ENCODE measurements at places on chromosomes 1 and 21.

GRCh38 chr1:19654386-19654785, 10.3 kb downstream of the NBL1 start:
- DNase-seq, result no peak

GRCh38 chr1:7108251-7108650, 323.0 kb downstream of the CAMTA1 start:
- DNase-seq, result no peak

DNA sequence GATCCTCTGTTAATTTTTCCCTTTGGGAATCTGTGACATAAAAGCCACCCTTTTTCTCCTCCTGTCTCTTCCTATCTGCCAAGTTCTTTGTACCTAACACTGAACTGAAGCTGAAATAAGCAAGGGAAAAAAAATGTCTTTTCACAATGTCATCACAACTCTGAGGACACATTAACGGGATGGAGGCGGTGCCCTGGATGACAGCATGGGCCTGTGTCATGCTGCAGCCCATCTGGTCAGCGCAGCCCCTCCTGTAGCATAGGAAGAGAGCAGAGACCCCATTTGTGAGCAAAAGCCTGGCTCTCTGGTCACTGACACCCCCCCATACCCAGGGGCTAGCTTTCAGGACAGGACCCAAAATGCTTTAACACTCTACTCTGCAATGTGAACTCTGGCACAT, 22.5 kb downstream of the SYT2 start:
- DNase-seq, result no peak

- no peak for DNase-seq
Observed at GRCh38 chr1:55747408-55747841, 532.3 kb upstream of the USP24 start.

DNA sequence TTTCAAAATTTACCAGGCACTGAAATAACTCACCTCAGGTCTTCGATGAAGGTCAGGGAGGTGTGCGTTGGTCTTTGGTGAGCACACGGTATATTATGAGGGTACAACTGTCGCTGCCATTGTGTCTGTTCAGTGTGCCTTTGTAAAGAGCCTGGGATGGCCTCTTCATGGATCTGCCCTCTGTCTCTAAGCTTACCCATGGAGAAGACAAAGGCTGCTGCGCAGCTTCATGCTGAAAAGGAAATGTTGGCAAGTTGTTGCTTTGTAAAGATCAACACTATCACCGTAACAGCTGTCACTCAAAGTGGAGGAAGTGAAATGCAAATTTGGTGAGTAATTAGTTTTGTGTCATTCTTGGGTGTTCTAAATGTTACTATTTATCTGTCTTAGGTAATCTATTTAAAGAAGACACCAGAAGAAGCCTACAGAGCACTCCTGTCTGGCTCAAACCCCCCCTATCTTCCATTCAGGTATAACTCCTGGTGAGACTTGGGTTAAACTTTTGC, 71.6 kb downstream of the CDC14A start:
- no peak for DNase-seq

DNA sequence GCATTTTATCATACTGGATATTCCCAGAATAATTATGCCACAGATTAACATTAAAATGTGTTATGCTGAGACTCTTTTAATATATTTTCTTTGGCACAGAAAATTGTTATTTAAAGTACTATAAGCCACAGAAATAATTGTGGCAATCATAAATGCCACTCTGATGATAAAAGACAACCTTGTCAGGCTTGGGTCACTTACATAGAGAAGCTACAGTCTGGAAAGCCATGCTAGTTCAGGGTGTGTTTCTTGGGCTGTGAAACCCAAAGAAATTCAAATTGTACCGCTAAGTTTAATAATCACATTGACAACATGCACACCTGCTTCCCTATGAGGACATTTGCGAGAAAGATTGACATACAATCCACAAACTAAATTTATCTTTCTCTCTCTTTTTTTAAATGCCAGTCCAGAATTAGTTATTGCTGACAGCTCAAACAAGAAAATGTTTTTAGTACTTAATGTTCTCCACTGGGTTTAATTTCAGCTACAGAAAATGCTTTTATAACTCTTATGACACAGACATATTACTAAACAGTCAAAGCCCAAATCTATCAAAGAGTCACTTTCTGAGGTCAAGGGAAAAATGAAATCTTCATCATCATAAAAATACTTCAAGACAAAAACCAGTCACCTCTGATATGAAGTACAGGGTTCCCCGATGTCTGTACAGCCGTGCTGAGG, 38.7 kb downstream of the TTC13 start:
- DNase-seq, result no peak

DNA sequence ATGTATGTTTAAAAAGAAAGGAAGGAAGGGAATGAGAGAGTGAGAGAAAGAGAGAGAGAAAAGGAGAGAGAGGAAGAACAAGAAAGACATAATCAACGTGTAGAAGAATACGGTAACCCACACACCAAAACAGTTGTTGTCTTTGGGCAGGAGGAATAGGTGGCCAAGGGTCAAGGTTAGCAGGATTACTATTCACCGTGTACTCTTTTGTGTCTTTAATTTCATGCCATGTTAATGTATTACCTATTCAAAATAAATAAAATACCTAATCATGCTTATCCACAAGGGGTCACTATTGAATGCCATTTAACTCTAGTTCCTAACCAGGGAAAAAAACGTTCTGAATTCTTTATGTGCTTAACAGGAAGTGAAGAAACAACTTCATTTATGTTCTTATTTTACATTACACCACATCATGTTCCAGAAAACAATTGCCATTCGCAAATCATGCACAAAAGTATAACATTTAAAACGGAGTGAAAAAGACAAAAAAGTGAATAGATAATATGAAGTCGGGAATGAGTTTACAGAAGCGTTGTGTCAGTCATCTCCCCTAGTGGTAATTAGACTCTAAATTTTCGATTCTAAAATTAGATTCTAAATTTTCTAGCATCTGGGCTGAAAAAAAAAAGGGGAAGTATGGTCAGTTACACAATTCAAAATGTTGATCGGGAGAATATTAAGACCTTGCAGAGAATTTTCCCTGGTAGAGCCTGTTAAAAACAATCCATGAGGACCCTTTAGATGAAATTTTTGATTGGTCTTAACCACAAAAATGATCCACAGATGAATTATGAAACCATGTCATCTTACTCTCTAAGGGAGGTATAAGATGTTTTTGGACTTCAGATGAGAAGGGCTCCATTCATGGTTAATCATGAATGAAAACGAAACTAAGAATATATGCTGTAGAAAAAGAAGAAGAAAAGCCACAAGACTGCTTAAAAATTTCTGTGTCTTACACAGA, 700 bp upstream of the KMO start:
- peak; percentile 86 for DNase-seq

GRCh38 chr21:17371450-17371849, 141.4 kb upstream of the CXADR start:
- peak; percentile 75 for DNase-seq

DNA sequence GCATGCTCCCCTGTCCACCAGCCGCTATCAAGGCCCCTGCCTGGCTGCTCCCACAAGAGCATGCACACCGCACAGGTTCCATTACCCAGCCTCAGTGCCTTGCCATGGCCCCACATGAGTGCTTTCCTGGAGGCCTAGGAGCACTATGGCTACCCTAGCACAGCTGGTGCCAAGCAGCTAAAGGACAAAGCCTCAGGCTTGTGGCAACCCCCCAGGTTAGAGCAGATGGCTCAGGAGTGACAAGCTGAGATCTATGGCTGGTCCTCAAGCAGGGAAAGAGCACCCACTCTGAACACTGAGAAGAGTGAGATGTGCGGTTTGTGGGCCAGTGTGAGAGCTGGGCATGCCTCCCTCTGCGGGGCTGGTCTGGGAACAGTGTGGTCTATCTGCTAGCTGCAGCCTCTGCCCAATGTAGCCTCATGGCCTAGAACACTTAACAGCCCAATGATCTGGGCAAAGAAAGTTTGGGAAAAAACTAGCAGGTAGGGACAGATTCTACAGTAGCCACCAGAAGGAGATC, 129.8 kb downstream of the VAV3 start:
- no peak for DNase-seq

DNA sequence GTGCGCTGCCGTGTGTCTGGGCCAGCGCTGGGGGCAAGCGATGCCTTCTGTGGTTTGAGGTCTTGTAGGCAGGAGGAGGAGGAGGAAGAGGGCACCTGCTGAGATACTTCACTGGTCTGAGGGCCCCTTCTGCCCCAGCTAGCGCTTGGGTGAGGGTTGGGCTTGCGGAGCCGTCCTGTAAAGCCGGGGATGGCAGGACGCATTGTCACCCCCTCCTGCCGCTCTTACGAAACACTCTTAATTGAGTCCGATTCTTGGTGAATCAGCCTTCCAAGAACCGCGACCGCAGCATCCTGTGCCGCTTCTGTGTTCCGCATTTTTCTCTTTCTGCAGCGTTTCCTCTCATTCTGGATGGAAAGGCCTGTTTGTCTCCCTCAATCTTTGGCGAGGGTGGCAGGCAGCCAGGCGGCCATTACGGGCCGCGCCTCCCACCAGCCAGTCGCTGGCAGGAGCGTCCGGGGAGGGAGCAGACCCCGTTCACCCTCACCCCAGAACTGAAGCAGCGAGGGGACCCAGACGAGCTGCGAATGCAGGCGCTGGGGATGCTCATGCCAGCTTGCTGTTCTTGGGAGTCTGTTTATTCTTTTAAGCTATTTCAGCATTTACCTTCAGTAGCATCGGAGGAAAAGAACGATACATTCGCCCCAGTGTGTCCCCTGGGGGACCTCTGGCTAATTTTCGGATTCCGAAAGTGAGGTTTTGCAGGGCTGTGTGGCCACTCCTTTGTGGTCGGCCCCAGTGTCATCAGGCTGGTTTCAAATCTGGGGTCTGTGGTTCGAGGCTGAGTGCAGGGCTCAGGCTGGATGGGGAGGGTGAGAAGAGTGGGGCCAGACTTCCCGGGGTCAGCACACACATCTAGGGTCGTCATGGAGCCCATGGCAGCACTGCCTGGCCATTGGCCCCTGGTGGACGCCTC, 62.7 kb downstream of the SKI start:
- peak; percentile 98 for DNase-seq
